A549 treated with DMSO at 1 μM for 4 hours (cell line): ENCODE measurements at places on chromosomes 2 and 18. TPM values are rescaled to one million over a fixed set of nuclear protein-coding genes. Genes with fewer than 3 reads are reported as not detected.

Gene SCN9A
- 3.8 to 6.3 TPM (median 5.0 TPM) in 5 replicates for total RNA-seq

Gene RNF103
- 34.7 to 45.8 TPM (median 39.7 TPM) in 5 replicates for total RNA-seq

Gene SULT1C4
- total RNA-seq = not detected in 5 replicates

Gene DQX1
- 0.08 to 0.12 TPM (median 0.11 TPM) in 3 of 5 replicates, not detected in the others for total RNA-seq

Gene DTYMK
- 124 to 148 TPM (median 137 TPM) in 5 replicates for total RNA-seq

Gene GPR17
- total RNA-seq = 0.06 to 0.47 TPM (median 0.10 TPM) in 5 replicates

Gene ABCB11
- total RNA-seq = 0.01 to 0.03 TPM (median 0.02 TPM) in 3 of 5 replicates, not detected in the others

Gene MBD1
- total RNA-seq = 32.3 to 37.5 TPM (median 34.3 TPM) in 5 replicates

Gene UGT1A5
- total RNA-seq = 0.04 TPM in 1 of 5 replicates, not detected in the others

Gene DSG1
- not detected in 5 replicates for total RNA-seq

Gene ACMSD
- total RNA-seq = not detected in 5 replicates

Gene ABCG8
- total RNA-seq = not detected in 5 replicates

Gene SCG2
- 0.94 to 1.5 TPM (median 1.2 TPM) in 5 replicates for total RNA-seq

Gene GATA6
- total RNA-seq = 2.2 to 3.1 TPM (median 2.7 TPM) in 5 replicates

Gene ARHGAP15
- not detected in 5 replicates for total RNA-seq

Gene CPO
- total RNA-seq = 0.09 to 0.19 TPM (median 0.17 TPM) in 3 of 5 replicates, not detected in the others

Gene SP100
- 28.2 to 36.6 TPM (median 30.6 TPM) in 5 replicates for total RNA-seq

Gene IKZF2
- 0.12 to 0.36 TPM (median 0.18 TPM) in 5 replicates for total RNA-seq

Gene CNDP1
- total RNA-seq = not detected in 5 replicates

Gene PIEZO2
- total RNA-seq = 0.73 to 1.0 TPM (median 0.74 TPM) in 5 replicates

Gene ALLC
- 0.05 TPM in 1 of 5 replicates, not detected in the others for total RNA-seq

Gene HOXD13
- total RNA-seq = 0.22 to 0.32 TPM (median 0.24 TPM) in 5 replicates

Gene VWC2L
- total RNA-seq = not detected in 5 replicates

Gene NEB
- 0.14 to 0.31 TPM (median 0.18 TPM) in 5 replicates for total RNA-seq

Gene SGPP2
- total RNA-seq = 0.15 to 0.31 TPM (median 0.20 TPM) in 5 replicates

Gene SPP2
- total RNA-seq = not detected in 5 replicates

Gene NXPH2
- not detected in 5 replicates for total RNA-seq

Gene LDLRAD4
- total RNA-seq = 0.45 to 2.0 TPM (median 1.7 TPM) in 5 replicates

Gene LINC00305
- total RNA-seq = not detected in 5 replicates

Gene ALPI
- 0.02 TPM in 1 of 5 replicates, not detected in the others for total RNA-seq

Gene DLX2
- total RNA-seq = 0.61 to 0.89 TPM (median 0.74 TPM) in 5 replicates

Gene GPR35
- 0.58 to 1.2 TPM (median 0.75 TPM) in 5 replicates for total RNA-seq

Gene CHST9
- total RNA-seq = not detected in 5 replicates

Gene CFAP65
- 0.09 to 0.19 TPM (median 0.15 TPM) in 5 replicates for total RNA-seq

Gene TNFAIP6
- total RNA-seq = 1.4 to 3.0 TPM (median 2.1 TPM) in 5 replicates

Gene DYSF
- total RNA-seq = 0.72 to 1.2 TPM (median 0.85 TPM) in 5 replicates

Gene SIX2
- 0.16 to 0.39 TPM (median 0.21 TPM) in 5 replicates for total RNA-seq

Gene OTX1
- total RNA-seq = 2.6 to 4.3 TPM (median 3.8 TPM) in 5 replicates

Gene FRZB
- total RNA-seq = 0.07 to 0.09 TPM in 2 of 5 replicates, not detected in the others
